ENCODE measurements at places on chromosomes 11 and 22.

GRCh38 chr11:59394186-59394585, 32.0 kb downstream of the OR5A2 start:
- DNase-seq = no peak

- DNase-seq = no peak
Measured at GRCh38 chr11:126384449-126385070, 29.1 kb downstream of the ST3GAL4 start.

DNA sequence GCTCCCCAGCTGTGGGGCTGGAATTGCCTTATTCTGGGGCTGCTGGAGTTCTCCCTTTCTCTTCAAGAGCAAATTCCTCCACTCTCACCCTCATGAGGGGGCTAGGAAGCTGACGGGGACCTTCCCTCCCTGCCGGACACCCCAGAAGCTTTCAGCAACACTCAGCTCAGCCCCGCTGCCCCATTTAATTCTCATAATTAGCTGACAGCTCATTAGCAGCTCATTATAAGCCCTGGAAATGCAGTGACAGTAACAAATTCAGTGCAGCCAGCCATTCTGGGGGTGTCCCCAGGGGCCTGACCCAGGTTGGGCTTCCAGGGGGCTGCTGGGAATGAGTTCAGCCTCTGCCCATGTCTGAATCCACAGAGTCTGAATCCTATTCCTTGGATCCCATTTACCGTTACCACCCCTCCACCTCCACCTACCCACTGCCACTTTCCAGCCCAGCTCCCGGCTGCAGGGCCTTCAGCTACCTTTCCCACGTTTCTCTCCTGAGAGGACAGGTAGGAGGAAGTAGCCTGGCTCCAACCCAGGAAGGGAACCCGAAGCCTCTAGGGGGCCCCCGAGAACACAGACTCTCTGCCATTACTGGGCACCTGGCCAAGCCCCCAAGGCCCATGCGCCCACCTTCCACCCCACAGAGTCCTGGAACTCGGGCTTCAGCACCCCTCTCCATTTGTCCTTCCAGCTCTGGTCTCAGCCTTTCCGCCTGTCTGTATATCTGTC, 101.7 kb upstream of the LMO1 start:
- DNase-seq = no peak

GRCh38 chr11:2887515-2888195, 2.1 kb upstream of the CDKN1C start:
- no peak for DNase-seq

- DNase-seq = no peak
Measured at GRCh38 chr22:36425977-36426523, 38.3 kb upstream of the MYH9 start.

GRCh38 chr11:86629045-86629706, 43.2 kb downstream of the ME3 start:
- no peak for DNase-seq

GRCh38 chr11:96015906-96016565, 92.1 kb upstream of the MTMR2 start:
- no peak for DNase-seq

DNA sequence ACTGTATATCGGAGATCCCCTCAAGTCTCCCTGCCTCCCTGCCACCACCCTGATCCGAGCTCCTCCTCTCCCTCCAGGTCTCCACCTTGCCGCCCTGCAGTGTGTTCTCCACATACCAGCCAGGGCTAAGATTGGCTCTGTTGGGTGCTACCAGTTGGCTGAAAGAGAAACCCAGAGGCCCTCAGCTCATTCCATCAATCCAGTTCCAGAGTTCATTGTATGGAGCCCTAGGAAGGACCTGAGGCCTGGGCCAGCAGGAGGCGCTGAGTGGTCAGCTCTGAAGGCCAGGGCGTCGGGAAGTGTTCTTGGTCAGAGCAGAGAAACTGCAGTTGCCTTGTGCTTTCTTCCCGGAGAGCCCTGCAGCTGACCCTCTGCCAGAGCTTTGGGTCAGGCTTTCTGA, 2.2 kb upstream of the TOP3B start:
- no peak for DNase-seq

DNA sequence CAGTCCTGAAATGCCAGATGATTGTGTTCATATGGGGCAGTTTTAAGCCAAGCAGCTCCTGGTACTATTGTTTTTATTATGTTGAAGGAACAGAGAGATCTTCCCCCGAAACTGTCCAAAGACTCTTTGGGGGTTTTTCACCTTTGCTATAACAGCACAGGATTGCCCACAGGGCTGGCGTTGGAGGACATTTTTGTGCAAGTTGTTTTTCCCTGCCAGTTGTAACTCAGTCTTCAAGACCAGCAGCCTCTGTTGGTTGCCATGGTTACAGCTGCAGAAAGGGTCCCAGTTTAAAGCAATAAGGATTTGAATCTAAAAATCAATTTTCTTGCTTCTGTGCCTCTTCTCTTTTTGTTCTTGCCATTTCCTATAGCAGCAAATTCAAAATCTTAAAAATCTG, 45.4 kb upstream of the YWHAH start:
- DNase-seq = no peak

GRCh38 chr11:112884012-112884767, 77.0 kb upstream of the NCAM1 start:
- DNase-seq = no peak

Data from NCI-H2227 treated with DMSO at 0.1 percent for 48 hours (cell line).